ENCODE measurements at places on chromosomes 4 and X.
A peak's percentile ranks its signal among the peaks of the same experiment; 100 is the strongest.

- no peak for DNase-seq
Observed at GRCh38 chr4:120155287-120155686, 88.6 kb upstream of the MAD2L1 start.

DNA sequence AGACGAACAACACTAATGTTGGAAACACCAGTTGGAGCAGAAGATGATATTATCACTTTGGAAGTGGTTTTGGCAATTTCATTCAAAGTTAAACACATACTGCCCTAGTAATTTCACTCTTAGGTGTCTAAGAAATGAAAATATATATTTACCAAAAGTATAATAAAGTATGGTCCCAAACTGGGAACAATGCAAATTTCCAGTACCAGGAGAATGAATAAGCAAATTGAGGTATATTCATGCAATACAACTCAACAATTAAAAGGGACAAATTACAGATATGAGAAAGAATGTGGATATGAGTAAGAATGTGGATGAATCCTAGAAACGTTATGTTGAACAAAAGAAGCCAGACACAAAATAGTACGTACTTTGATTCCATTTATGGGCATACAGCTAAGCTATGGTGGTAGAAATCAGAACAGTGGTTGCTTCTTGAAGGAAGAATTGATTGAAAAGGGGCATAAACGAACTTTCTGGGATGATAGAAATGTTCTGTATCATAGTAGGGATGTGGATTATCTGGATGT, 10.0 kb downstream of the ELMOD2 start:
- no peak for DNase-seq

DNA sequence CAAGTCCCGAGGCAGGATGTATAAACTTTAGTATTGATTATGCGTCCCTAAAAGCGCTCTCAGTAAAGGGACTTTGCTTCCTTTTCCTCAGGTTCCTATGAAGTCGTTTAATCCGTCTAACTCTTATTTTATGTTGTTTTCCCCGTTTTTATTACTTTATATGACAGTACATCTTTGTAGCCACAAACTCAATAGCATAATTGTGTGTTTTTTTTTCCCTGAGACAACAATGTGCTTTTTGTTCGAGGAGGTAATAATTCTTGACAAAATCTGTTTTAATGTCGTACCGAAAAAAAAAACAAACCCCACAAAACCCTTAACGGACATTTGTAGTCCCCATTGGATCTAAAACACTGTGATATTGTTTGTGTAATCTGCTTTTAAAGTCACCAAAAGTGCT, 17.9 kb upstream of the PPP2R3B start:
- no peak for DNase-seq

DNA sequence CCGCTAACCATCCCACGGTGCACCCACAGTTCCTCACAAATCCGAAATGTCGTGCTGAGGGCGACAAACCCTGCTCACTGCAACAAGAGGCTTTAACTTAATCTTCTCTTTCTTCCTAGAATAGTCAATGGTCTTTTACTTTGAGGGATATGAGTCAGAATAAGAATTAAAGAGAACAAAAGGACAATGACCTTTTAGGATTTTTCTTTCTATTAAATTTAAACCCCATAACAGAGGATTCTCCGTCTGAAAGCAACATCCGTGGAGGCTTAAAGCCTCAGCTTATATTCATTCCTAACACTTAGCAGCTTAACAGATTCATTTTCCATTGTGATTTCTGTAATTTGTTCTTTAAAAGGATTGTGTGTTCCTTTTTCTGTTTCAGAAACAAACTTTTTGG, 44.9 kb upstream of the PUDP start:
- DNase-seq, result no peak

GRCh38 chr4:2141762-2142451, 82.8 kb downstream of the NAT8L start:
- DNase-seq, result no peak

GRCh38 chrX:29315931-29316330, 728.7 kb downstream of the IL1RAPL1 start:
- DNase-seq, result no peak

GRCh38 chrX:44784241-44784640, 59.6 kb upstream of the DUSP21 start:
- DNase-seq, result no peak

- no peak for DNase-seq
Observed at GRCh38 chr4:77014256-77014655, 61.5 kb downstream of the CCNI start.

DNA sequence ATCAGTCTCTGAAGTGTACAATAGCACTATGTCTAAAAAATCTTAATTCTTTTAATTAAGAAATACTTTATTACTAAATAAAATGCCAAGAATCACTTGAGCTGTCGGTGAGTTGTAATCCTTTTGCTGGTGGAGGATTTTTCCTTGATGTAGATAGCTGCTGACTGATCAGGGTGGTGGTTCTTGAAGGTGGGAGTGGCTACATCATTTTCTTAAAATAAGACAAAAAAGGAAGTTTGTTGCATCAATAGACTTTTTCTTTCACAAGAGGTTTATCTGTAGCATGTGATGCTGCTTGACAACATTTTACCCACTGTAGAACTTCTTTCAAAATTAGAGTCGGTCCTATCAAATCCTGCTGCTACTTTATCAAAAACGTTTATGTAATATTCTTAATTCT, 68.8 kb upstream of the ZC4H2 start:
- no peak for DNase-seq

DNA sequence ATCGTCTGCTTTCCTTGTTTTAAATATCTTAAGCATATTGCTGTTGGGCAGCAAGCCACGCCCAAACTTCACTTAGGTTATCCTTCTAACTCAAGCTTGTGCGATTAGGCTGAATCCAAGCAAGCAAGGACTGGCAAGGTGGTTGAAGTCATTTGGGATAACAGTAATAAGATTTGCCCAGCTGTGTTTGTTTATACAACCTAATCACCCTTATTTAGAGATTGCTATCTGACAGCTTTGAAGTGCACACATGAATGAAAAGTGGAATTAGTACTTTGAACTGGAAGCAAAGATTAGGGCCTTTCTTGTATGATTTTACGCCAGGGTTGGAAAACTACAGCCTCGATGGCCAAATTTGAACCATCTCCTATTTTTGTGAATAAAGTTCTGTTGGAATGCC, 182.1 kb downstream of the ASB9 start:
- DNase-seq, result no peak

DNA sequence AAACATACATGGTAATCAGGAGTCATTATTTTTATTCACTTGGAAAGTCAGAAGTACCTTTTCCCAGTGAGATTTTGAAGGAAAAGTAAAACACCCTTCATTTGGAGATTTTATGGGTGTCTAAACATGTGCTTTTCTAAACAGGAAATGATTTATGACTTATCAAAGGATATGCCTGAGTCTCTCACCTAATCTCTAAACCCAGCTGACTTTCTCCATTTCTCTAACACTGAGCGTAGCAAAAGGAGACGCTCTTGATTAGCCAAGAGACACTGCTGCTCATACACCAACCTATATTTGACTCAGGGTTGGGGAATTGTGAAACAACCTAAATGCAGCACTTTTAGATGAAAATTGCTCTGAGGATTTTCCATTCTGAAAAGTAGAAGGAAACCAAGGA, 468.5 kb upstream of the FTHL17 start:
- DNase-seq, result no peak

DNA sequence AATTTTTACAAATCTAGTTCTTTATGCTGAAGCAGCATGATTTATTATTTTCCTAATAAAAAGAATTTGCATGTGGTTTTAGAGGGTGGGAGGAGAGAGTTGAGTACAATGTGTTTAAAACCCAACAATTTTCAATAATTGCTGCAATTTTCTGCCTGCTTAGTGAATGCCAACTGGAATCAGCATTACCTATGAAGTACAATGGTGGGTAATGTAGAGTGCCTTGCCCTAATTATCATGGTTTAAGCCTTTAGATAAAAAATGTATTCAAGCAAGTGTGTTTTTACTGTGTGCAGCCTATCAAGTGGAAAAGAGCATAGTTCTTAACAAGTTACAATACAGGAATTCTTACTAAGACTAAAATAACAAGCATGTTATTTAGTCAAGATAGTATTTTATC, 77.9 kb upstream of the ANKRD50 start:
- DNase-seq, result no peak

DNA sequence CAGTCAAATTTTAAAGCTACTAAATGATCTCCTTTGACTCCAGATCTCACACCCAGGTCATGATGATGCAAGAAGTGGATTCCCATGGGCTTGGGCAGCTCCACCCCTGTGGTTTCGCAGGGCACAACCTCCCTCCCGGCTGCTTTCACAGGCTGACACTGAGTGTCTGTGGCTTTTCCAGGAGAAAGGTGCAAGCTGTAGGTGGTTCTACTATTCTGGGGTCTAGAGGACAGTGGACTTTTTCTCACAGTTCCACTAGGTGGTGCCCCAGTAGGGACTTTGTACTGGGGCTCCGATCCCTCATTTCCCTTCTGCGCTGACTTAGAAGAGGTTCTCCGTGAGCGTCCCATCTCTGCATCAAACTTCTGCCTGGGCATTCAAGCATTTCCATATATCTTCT, 845.2 kb downstream of the PCDH18 start:
- DNase-seq, result no peak

DNA sequence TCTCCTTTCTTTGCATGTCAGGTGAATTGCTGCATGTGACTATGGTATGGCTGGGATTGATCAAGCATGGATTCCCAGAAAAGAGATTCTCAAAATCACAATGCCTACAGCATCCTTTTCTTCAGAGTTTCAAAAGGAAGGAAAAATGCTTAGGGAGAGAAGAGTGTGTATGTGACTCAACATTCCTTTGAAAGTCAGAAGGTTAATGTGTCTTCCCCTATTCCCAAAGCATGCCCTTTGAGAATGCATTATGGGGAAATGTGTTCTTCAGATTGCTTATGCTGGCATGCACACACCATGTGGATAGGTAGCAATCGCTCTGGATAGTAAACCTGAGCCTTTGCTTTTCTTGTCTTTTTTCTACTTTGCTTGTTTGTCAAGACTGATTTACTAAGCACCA, 78.5 kb downstream of the ELOVL6 start:
- no peak for DNase-seq

DNA sequence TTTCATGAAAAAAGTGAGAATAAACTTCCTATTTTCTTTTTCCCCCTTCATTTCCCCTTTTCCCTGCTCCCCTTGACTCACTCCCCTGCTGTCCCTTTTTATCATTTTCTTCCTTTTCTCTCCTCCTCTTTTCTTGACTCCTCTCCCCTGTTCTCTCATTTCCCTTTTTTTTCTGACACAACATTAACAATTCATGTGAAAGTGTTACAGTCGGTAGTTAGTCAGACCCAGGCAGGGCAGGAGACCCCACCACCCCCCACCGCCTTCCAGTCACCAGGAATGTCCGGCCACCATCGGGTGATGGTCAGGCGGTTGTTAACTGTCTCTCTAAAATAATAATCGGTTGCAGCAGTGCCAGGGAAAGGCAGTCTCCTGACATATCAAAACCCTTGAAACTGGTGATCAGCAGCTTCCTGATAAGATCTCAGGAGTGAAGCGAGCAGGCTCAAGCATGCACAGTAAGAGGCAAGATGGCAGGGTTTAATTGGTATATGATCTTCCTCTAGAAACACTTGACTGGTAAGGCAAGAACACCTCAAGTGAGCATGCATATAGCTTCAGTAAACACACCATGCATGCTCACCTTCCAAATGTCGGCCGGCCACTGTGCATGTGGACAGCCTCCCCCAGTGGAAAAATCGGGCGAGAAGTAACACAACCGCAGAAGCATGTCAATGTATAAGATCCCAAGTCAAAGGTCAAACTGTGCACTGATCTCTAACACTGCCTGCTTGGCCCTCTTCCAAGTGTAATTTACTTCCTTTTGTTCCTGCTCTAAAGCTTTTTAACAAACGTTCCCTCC, 191.4 kb downstream of the NDST4 start:
- no peak for DNase-seq

GRCh38 chr4:23135792-23136645, 443.3 kb downstream of the GBA3 start:
- no peak for DNase-seq

DNA sequence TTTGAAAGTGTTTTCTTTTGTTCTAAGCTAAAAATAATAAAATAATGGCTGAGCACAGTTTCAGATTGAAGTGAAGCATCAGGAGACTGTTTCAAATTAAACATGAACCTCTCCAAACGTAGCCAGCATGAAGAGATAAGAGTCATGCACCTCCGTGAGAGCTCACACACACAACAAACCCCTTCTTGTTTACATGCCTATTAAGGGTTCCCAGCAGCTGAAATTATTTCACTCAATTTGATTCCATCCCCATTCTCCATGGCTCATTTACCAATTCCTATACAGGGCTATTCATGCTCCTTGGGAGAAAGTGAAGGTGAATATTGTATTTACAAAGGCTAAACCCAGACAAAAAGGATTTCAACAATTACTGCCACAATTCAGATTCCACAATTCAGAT, 954.1 kb upstream of the INTU start:
- DNase-seq, result no peak

GRCh38 chrX:130696542-130696941, 206.5 kb downstream of the ENOX2 start:
- DNase-seq, result no peak

DNA sequence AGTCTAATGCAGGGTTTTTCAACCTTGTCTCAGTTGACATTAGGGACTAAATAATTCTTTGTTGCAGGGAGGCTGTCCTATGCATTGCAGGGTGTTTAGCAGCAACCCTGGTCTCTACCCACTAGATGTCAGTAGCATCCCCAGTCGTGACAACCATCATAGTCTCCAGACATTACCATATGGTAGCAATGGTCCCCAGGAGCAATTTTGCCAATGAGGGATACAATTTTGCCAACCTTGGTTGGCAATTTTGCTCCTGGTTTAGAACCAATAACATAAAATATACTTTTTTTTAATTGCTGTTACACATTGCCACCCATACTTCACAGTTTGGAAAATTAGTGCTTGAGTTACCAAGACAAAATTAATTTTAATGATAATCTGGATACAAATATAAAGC, 6.0 kb downstream of the EREG start:
- no peak for DNase-seq

- DNase-seq, result no peak
Observed at GRCh38 chr4:55125763-55126541, 557 bp upstream of the KDR start.

DNA sequence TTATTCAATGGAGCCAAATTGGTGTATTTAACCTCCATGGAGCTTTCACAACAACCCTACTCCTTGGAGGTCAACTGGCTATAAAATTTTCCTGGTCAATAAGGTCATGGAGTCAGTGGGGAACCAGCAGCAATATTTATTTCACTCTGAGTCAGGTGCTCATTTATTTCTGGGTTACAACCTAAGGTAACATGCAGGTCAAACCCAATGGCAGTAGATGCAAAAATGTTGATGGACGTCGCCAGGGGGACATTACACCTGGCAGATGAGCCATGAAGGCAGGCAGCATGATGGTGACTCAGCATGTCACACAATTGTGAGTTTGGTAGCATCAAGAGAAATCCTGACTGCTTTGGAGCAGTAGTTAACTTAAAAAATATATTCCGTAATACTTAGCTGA, 514.1 kb downstream of the IL15 start:
- DNase-seq, result no peak

GRCh38 chr4:77156912-77157858, at the start of gene CCNG2:
Gene CCNG2, plus strand, starts transcription at chr4:77157207. Its CDS starts 1,326 bp downstream, at chr4:77158533.
- DNase-seq, result peak; percentile 99

All from cortex of kidney (tissue), 1 donor.